Hematopoietic multipotent progenitor cell treated with erythropoietin and hydrocortisone succinate and interleukin-3 and kit ligand, for 6 days (in vitro differentiated cells): ENCODE measurements at places on chromosomes 11 and 22.

DNA sequence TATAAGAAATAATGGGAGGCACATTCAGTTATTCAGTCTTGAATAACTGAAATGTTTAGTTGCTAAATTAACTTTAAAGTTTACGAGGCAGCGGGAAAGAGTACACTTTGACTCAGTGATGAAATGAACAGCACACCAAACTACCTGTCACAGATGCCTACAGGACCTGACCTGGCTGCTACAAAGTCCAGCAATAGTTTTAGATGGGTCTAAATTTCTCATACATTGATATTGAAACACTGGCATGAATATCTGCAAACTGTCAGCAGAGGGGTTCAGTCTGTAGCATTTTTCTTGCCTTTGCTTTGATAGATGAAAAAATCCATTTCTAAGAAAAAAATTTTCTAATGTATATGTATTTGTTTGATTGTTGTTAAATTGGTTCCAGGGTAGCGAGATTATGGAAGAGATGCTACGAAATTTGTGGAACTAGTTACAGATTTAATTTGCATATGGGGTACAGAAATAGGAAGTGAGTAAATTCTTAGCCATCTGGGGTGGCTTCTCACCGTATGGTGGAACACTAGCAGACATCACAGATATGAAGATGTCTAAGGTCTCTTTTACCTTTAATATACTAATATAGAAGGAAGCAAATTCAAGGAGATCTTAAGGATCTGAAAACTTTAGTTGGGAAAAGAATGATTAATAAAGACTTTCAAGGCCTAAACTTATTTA lies 20.8 kb upstream of the GAB2 start:
- DNase-seq: no peak

DNA sequence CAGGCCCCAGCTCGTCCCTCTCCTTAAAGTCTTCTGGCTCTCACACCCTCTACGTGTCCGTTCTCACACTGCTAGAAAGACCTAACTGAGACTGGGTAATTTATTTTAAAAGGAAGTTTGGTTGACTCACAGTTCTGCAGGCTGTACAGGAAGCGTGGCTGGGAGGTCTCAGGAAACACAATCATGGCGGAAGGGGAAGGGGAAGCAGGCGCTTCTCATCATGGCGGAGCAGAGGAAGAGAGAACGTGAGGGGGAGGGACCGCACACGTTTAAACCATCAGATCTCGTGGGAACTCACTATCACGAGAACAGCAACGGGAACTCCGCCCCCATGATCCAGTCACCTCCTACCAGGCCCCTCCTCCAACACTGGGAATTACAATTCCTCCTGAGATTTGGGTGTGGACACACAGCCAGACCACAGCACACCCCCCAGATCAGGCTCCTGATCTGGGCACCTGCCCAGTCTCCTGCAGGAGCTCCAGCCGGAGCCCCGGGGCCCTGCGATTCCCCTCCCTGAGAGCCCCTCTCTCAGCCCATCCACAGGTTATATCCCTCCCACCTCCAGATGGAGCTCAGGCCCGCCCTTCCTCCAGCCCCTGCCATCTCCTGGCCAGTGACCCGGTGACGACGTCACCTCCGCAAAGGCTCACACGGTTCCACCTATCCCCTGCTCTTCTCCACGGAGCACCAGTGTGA lies 170.2 kb downstream of the BRD1 start:
- peak; percentile 94 for DNase-seq

DNA sequence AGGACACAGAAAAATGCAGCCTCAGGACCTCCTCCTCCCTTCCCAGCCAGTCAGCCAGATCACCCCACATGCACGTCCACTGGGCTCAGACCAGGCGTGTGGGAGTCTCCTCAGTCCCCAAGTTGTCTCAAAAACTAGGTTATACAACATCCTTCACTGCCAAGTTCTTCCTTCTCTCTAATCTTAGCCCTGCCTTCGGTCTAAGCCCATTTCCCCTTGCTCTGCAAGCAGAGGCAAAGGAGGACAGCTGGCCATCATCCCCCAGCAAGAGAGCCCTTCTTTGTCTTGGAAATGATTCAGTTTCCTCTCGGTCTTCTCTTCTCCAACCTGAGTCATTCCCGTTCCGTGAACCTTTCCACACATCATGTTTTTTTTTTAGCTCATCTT lies 14.0 kb upstream of the NRGN start:
- DNase-seq: no peak

- peak; percentile 61 for DNase-seq
Measured at GRCh38 chr11:101436511-101437142, 147.2 kb downstream of the TRPC6 start.

- no peak for DNase-seq
Measured at GRCh38 chr11:12749442-12749841, 75.2 kb downstream of the TEAD1 start.

DNA sequence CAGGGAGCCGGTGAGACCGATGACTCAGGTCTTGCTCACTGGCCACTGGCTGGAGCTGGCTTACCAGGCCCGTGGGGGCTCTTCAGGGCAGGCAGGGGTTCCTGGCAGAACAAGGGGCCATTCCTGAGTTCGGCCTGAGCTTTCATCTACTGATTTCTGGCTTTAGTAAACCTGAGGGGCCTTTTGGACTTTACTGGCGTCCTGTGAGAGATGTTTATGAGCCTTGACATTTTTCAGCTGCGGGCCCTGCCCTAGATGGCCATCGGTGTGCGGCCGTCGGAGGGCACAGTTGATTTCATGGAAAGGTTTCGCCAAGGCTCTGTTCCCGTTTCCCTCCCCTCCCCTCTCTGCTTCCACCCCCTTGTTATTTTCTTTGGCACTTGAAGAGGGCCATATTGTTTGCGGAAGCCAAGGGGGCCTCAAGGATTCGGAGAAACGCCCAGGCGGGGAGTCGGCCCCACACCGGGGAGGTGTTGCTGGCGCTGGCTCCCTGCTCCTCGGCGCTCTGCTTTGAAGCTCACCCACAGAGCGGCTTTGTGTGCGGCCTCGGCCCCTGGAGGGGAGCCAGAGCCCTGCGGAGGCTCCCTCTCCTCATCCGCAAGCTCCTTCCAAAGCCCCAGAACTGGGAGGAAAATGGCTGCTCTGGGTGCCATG lies 17.7 kb downstream of the ELF5 start:
- no peak for DNase-seq

- no peak for DNase-seq
Measured at GRCh38 chr11:86337227-86337626, 35.2 kb downstream of the HIKESHI start.

- peak; percentile 65 for DNase-seq
Measured at GRCh38 chr11:97683733-97684132, 1293.9 kb downstream of the JRKL start.

GRCh38 chr11:15826826-15827225 lies 529.5 kb downstream of the SOX6 start:
- DNase-seq: peak; percentile 54

DNA sequence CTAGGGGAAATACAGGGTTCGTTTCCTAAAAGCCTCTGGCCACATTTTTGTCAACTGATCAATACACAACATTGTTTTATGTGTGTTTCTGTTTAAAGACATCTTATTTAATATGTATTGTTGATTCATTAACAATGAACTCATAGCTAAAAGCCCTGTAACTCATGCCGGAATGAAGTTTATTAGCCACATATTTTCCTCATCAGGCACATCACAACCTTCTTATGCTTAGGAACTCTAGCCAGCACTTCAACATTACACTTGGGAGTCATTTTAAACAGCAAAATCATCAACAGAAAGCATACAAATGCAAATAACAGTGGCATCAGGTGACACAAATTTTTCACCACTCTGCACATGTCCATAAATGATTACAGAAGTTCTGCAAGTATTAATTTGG lies 15.1 kb upstream of the BLID start:
- no peak for DNase-seq

DNA sequence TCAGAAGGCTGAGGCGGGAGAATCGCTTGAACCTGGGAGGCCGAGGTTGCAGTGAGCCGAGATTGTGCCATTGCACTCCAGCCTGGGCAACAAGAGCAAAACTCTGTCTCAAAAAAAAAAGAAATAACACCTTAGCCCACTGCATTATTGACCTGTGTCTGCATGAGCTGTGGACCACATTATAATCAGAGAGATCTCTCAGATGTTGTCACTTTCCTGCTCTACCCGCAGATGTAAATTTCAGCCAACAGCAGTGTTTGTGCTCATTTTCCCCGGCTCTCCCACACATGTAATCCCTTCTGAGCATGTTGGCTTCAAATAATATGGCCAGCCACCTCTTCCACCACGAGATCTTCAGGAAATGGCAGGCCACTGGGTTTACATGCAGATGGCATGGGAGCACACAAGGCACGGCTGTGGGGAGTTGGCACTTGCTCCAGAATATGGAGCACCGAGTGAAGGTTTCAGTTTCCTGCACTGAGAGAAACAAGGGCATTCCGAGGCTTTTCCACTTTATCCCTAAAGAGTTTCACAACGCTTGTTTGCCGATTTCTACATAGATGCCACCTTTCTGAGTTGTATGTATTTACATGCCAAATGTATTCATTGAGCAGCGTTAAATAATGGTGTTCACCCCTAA lies 19.7 kb downstream of the CDPF1 start:
- DNase-seq: peak; percentile 43

- no peak for DNase-seq
Measured at GRCh38 chr11:108926841-108927577, 262.1 kb downstream of the DDX10 start.

GRCh38 chr22:24592851-24593558 lies at the start of gene LRRC75B:
TSS of gene LRRC75B (minus strand) at chr22:24593073. CDS start at chr22:24593039, 34 bp downstream.
- DNase-seq: peak; percentile 92

DNA sequence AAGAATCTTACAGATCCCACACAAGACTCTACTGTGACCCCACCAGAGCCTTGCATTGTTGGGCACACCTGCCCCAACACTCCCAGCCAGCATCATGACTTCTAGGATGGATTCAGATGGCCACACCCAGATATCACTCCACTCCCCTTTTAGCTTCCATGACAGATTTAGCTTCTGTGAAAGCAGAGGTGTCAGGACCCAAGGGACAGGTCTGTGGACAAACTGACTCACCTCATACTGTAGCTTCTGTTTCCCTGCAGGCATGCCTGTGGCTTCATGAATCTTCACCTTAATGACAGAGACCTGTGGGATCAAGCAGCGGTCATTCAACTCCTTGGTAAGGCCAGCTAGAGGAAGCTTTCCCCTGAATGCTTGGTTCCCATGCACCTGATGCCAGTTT lies 8.5 kb upstream of the TBC1D10A start:
- DNase-seq: no peak

- DNase-seq: no peak
Measured at GRCh38 chr11:94089341-94089740, 39.3 kb upstream of the PANX1 start.

- DNase-seq: no peak
Measured at GRCh38 chr11:95566211-95566610, 223.4 kb downstream of the FAM76B start.

DNA sequence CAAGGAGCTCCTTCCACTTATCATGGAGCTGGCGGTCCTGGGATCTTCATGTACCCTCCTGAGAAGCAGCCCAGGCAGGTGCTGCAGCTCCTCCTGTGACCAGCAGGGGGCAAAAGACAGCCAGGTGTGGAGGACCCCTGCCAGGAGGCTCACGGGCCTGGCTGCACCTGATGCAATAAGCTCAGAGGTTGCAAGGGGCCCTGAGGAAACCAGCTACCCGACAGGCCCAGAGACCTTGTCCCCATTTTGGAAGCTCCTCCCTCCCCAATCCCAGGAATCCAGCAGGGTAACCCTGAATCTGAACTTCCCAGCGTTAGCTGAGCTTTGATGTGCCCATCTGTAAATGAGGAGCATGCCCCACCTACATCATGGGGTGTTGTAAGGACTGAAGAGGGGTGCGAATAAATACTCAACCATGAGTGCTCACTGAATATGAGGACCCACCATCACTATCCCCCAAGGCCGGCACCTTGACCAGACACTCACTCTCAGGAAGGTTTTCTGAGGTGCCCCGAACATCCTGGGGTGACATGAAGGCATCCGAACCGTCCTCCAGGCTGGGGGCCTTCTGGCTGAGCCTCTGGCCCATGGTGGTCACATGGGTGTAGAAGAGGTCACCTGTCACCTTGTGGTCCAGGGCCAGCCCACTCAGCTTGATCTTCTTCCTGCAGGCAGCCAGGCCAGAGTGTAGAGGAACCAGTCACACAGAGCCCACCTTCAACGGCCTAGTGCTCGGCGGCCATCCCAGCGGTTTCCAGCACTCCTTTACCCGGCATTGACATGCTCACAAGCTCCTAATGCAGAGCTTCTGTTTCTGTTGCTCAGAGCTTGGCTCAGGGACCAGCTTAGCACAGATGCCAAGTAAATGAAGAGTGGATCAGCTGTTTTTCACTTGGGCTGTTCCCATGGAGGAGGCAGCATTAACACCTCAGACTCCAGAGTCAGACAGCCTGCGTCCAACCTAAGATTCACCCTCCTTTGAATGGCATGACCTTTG lies 21.7 kb downstream of the SLC43A1 start:
- DNase-seq: peak; percentile 54

- DNase-seq: no peak
Measured at GRCh38 chr11:31259797-31260196, 109.7 kb downstream of the DCDC1 start.

- peak; percentile 51 for DNase-seq
Measured at GRCh38 chr22:24554313-24555164, at the start of gene GUCD1. TSS of gene GUCD1 (minus strand) at chr22:24555138. CDS start at chr22:24554991, 147 bp downstream.

DNA sequence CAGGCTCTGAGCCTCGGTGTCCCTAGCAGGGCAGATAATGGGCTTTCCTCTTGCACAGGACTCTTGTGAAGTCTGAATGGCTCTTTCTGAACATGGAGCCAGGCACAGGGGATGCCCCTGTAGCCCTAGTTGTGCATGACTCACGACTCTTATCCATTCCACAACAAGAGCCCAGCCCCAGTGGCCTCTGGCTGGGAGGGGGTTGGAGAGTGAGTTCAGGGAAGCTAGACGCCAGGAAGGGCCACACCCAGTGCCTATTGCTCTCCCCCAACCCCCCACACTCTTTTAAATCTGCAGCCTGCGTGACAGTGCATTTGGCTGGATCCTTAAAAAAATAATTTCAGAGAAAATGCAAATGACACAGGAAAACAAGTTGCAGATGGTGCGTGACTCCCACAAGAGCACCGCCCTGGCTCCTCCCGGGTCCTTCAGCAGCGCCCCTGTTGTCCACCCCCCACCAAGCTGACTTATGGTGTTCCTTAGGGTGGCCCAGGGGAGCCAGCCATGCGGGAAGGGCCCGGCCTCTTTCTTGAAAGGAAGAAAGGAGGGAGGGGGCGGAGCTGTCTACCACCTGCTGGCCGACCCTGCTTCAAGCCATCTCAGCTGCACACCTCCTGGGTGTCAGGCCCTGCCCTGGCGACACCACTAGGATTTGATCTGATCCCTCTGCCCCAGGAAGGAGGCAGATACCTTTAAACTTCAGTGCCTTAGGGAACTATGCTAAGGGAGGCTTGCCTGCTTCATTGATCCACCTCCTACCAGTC lies 74.7 kb downstream of the MN1 start:
- DNase-seq: peak; percentile 96

DNA sequence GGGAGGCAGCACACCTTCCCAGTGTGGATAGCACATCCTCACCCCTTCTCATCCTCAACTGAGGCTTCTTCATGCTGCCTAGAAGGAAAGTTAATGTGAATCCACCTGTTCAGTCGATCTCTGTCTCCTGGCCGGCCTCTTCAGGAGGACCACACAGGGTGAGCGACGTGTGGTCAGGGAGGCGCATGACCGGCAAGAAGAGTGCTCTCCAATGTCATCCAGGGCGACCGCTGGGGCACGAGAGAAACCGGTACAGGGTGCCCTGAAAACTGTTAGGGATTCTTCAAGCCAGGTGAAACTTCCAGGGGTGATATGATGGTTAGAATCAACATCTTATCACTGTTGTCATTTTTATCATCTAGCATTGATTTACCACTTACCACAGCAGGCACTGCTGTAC lies 43.0 kb downstream of the IGSF9B start:
- no peak for DNase-seq
